ENCODE measurements at places on chromosomes 3 and 15. TPM values are rescaled to one million over a fixed set of nuclear protein-coding genes. Genes with fewer than 3 reads are reported as not detected.

MME gene
- total RNA-seq, result 11.0 TPM

GPR15 gene
- not detected for total RNA-seq

CRYGS gene
- 2.3 TPM for total RNA-seq

LIPH gene
- 8.2 TPM for total RNA-seq

ARL14 gene
- not detected for total RNA-seq

HMCES gene
- 25.2 TPM for total RNA-seq

TNNC1 gene
- 27.6 TPM for total RNA-seq

PPM1L gene
- 46.5 TPM for total RNA-seq

ZNF148 gene
- total RNA-seq, result 24.6 TPM

SLC30A4 gene
- total RNA-seq, result 7.1 TPM

SOX14 gene
- not detected for total RNA-seq

ROBO2 gene
- total RNA-seq, result 0.30 TPM

BBS4 gene
- total RNA-seq, result 11.4 TPM

DNA sequence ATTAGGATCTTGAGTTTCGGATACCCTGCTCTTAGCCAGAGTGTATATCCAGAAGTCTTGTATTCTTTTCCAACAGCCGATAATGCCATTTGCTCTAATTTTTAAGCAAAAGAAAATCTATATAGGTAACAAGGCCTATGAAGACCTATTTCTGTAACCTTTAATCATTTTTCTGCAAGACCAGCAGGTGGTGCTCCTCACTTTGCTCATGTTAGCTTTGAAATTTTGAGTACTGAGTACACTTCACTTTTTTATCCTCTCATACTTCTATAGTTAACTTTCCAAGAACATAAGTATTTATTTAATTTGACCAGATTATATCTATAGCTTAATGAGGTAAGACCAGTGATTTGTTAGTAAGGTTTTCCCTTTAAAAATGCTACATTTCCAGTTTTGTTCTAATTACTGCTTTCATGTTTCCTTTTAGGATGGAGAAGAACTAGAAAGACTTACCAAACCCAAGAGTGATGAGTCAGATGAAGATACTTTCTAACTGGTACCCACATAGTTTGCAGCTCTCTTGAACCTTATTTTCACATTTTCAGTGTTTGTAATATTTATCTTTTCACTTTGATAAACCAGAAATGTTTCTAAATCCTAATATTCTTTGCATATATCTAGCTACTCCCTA is 20.5 kb downstream of the SLC35A5 start:
- no peak for DNase-seq

GRCh38 chr15:31486506-31486905 is 159.9 kb downstream of the KLF13 start:
- peak; percentile 84 for DNase-seq

DNA sequence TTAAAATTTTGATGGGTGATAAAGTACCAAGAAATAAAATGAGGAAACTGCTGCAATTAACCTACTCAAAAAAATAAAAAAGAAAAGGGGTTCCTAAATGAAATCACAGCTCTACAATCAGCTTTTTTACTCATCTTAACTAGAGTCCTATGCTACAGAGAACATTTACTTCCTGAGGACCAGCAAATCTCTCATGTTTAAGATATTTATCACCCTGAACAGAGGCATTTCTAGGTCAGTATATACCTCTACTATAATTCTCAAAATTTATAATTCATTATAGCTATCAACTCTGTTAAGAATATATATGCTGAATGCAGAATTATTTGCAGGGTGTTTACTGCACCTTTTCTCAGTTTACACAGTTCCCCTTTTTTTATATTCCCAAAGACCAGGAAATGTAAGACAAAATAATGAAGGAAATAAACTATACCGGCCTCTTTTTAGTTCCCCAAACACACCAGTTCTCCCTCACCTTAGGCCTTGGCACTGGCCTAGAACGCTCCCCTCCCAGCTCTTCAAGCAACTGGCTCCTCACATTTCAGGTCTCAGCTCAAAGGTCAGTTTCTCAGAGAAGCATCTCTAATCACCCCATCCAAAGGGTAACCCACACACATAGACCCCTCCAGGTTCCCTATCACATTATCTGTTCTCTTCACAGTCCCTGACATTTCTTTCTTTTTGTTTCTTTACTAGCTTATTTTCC is 71.1 kb downstream of the LRRFIP2 start:
- no peak for DNase-seq

GRCh38 chr3:184333190-184333589 is 4.2 kb upstream of the FAM131A start:
- DNase-seq, result no peak

DNA sequence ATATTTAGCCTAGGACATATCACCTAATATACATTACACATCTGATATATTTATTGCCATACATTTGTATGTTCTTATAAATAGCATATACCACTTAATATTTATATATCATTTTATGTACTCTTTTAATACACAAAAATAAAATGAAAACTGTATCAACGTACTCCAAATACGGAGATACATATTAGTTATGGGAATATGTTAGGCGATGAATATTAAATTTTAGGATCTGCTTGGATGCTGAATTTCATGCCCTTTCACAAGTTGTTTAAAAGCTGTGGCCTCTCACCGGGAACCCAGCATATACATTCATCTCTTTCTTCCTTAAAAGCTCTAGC is 50.6 kb downstream of the ZIC4 start:
- no peak for DNase-seq

GRCh38 chr3:141266797-141267555 is 35.4 kb downstream of the PXYLP1 start:
- no peak for DNase-seq

GRCh38 chr3:20658491-20658890 is 472.5 kb upstream of the SGO1 start:
- no peak for DNase-seq

- no peak for DNase-seq
Measured at GRCh38 chr3:178754852-178755510, 218.7 kb downstream of the KCNMB2 start.

- DNase-seq, result no peak
Measured at GRCh38 chr3:197519801-197520211, 36.0 kb downstream of the BDH1 start.

DNA sequence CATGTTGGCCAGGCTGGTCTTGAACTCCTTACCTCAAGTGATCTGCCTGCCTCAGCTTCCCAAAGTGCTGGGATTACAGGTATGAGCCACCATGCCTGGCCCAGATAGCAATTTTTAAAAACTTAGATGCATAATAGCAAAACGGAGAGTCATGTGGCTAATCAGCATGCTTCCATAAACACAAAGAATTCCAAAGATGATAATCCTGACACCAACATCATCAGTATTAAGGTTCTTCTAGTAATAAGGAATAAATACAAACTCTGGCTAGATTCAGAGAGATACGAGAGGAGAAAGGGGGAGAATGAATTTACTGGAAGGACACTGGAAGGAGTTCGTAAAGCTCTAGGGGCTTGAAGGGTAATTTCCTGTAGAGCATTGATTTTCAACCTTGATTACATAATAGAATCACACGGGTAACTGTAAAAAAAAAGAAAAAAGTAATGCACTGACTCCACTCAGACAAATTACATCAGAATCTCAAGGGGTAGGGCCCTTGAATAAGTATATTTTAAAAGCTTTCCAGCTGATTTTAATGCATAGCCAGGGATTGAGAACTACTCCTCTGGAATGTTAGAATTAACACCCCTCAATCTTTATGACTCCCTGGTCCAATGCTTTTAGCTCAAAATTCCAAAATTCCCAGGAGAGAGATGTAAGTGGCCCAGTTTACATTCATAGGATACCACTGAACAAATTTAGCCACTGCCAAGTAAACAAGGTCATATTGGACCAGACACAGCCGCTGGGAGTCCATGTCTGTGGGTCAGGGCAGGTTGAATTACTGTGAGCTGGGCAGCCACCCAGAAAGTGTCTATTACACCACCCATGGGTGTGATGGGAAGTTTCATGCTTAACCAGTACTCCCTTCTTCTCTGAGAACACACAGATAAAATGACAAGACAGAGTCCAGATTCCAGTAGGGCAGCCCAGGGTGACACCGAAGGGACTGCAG is 243.9 kb downstream of the TBL1XR1 start:
- no peak for DNase-seq

GRCh38 chr15:51044037-51044727 is 50.5 kb downstream of the TNFAIP8L3 start:
- no peak for DNase-seq

- no peak for DNase-seq
Measured at GRCh38 chr3:71825551-71826283, 40.8 kb upstream of the PROK2 start.

DNA sequence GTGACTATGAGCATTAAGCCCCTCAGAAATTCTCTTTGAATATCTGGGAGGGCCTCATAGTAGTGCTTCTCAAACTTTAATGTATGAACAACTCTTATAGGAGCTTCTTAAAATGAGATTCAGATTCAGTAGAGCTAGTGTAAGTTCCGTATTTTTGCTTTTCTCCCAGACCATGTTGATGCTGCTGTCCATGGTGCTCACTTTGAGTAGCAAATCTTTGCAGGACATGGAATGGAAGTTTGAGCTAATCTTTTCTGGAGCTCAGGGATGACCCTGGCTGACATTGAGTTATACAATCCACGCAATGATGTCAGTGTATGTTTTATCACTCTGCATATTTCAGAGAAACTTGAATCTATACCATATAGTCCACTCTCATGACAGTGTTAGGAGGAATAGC is 134.2 kb downstream of the OTOL1 start:
- no peak for DNase-seq

DNA sequence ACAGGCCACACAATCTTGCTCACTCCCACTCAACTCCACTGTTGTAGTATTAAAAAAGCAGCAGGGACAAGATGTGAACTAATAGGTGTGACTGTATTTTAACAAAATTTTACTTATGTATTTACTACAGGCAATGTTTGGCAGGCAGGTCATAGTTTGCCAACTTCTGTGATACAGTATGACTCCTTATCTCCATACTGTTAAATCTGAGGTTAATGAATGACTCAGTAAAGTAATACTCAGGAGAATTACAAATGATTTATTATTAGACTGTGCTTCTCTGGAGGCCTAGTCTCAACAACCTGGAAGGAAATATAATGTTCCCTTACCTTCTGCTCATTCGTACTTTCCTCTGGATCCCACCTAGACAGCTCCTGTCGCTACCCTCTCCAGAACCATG is 258.6 kb upstream of the KCNMB2 start:
- DNase-seq, result no peak

DNA sequence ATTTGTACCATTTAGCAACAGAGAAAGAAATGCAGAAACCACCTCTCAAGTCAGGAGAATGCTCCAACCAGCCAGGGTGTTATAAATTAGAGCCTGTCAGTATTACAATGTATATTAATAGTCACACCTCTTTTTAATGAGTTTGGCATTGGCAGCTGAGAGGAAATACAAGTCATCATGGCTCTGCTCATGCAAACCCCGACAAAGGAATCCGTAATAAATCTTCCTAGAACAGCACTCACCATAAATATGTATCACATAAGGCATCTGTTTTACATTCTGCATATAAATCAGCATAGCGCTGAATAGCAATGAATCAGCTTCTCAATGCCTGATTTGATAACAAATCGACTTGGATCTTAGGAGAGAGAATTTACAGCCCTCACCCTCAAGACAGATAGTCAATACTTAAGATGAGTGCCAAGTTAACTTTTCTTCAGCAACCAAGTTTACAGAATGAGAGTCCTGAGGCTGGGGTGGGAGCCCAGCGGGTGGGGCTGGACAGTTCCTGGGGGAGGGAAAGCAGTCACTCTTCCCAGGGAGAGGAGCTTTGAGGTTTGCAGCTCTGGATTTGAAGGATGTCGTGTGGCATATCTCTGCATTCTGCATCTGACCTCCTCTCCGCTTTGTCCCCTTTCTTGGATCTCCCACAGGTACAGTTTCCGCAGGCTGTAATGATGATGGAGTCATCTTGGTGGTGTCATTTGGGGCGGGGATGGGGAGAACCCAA is 1034.4 kb upstream of the NR2F2 start:
- DNase-seq, result no peak

GRCh38 chr3:142366434-142366833 is 81.4 kb downstream of the XRN1 start:
- DNase-seq, result no peak

GRCh38 chr3:59783468-59783988 is 733.7 kb upstream of the CFAP20DC start:
- no peak for DNase-seq

DNA sequence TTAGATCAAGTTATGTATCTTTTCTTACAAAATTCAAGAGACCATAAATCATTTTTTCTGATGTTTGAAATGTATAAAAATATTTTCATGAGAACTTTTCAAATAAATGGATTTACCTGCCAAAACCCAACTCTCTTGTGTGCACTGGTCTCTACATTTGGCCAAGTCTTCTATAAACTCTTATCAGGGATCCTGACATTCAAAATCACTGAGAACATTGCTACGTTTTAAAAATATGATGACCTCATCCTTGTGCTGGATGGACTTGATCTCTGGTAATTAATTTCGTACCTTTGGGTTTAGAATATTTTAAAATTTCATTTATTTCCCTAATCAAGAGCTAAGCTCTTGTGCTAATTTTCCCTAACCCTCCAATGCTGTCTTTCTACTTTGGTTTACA is 127.4 kb downstream of the ATP8B4 start:
- no peak for DNase-seq

DNA sequence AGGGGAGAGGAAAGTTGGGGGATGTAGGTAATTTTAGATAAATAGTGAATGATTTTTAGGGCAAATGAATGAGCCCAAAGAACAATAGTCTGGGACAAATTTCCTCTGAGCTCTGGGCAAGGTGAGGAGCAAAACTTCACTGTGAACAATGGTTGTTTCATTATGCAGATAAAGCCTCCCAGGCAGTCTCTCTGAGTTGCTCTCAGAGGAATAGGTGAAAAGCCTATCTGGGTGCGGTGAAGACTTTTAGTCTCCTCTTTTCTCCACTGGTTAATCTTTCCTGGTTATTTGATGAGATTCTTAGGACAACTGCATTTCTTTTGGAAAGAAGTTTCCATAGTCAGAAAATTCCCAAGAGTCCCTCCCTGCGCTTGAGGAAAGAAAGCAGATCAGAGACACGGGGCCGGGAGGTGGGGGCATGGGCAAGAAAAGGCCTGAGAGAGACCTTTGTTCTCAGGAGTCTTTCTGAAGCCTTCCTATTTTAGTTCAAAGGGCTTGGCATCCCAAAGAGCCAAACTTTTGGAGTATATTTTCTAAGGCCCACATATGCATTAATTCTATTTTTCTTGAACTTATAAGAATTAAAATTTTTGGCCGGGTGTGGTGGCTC is 353.6 kb upstream of the SLCO3A1 start:
- DNase-seq, result no peak

DNA sequence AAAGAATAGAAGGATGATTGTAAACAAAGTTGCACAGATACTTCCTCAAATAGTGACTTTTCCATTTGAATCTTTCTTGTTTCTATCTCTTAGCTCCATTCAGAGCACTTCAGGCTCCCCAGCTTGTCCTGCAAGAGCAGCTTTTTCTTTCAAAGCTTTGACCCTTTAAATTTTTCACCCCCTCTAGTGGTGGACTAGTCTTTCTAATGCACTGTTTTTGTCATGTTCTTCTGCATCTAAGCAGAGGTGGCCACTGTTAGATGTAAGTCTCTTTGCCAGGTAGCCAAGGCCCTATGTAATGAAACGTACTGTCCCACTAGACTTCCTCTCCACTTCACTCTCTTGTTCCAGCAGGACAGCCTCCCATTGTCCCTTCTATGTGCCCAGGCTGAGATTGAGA is 74.0 kb upstream of the MANF start:
- no peak for DNase-seq
